Heart right ventricle (tissue), 16 donors: ENCODE measurements at places on chromosomes 2 and 18. TPM values are rescaled to one million over a fixed set of nuclear protein-coding genes. Genes with fewer than 3 reads are reported as not detected.

- no peaks in the 10 kb centered on the region for H3K27me3 ChIP-seq
- H3K4me1 ChIP-seq, result no peaks in the 10 kb centered on the region
- DNase-seq, result no peak
- H3K4me3 ChIP-seq, result no peak overlapping the region
These were observed 18.5 kb downstream of the TMEM177 start for GRCh38 chr2:119697290-119698020.

GRCh38 chr2:731711-732110, 54.5 kb upstream of the TMEM18 start:
- H3K27ac ChIP-seq, result no peak overlapping the region
- no peaks in the 10 kb centered on the region for H3K36me3 ChIP-seq
- no peaks in the 10 kb centered on the region for H3K4me1 ChIP-seq
- H3K27me3 ChIP-seq, result no peaks in the 10 kb centered on the region
- H3K4me3 ChIP-seq, result no peak overlapping the region

- no peak overlapping the region for H3K4me3 ChIP-seq
- H3K36me3 ChIP-seq, result no peaks in the 10 kb centered on the region
- no peak for DNase-seq
- no peak overlapping the region for H3K27ac ChIP-seq
These were observed 292.6 kb downstream of the TGIF1 start for GRCh38 chr18:3742541-3742940.

DNA sequence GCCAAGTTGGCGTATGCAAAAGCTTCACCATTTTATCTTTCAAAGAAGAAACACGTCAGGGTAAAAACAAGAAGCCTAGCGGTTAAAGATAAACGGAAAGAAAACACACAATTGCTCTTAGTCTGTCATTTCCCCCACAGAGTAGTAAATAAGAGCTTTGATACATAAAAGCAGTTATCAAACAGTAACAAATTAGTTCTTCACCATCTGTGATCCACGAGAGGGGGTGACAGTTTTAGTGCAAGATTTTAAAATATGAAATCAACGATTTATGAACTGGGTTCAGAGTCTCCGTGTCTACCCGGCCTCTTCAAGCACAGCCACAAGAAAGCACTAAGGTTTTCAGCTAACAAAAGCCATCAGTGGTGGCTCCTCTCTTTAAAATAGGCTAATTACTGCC, 703.9 kb upstream of the ID2 start:
- H3K4me3 ChIP-seq, result no peak overlapping the region
- no peaks in the 10 kb centered on the region for H3K27me3 ChIP-seq
- H3K27ac ChIP-seq, result no peak overlapping the region
- H3K36me3 ChIP-seq, result no peaks in the 10 kb centered on the region
- no peak for DNase-seq
- no peaks in the 10 kb centered on the region for H3K4me1 ChIP-seq

GRCh38 chr18:74184875-74185274, 36.6 kb downstream of the TIMM21 start:
- peaks cover 33% of the 10 kb centered on the region for H3K27me3 ChIP-seq
- H3K4me1 ChIP-seq, result no peaks in the 10 kb centered on the region
- no peaks in the 10 kb centered on the region for H3K36me3 ChIP-seq
- no peak overlapping the region for H3K4me3 ChIP-seq

DNA sequence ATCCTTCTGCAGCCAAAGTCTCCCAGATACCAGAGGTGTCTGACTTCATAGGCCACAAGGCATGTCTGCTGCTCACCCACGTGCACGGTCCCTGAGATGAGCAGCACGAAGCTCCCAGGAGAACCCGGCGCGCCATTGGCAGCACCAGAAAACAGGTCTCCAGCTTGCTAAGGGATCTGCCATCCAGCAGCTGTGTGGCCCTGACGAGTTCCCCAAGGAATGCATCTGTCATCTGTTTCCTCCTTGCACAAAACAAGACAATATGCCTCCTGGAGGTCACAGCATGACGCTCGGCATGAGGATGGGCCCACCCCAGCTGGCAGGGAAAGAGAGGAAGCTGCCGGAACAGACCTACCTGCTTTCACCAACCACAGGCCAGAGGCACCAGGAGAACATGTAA, 29.2 kb downstream of the HS6ST1 start:
- no peak overlapping the region for H3K4me3 ChIP-seq
- H3K36me3 ChIP-seq, result no peaks in the 10 kb centered on the region
- peaks cover 32% of the 10 kb centered on the region for H3K4me1 ChIP-seq
- no peak overlapping the region for H3K27ac ChIP-seq
- H3K27me3 ChIP-seq, result no peaks in the 10 kb centered on the region

- H3K4me3 ChIP-seq, result no peak overlapping the region
- no peak overlapping the region for H3K27ac ChIP-seq
- no peaks in the 10 kb centered on the region for H3K4me1 ChIP-seq
- H3K36me3 ChIP-seq, result no peaks in the 10 kb centered on the region
- no peak for DNase-seq
- no peaks in the 10 kb centered on the region for H3K27me3 ChIP-seq
These were observed 83.9 kb upstream of the ODC1 start for GRCh38 chr2:10531874-10532637.

GRCh38 chr18:48932822-48933510, 17.8 kb downstream of the SMAD7 start:
- peaks cover 94% of the 10 kb centered on the region for H3K4me1 ChIP-seq
- no peak for DNase-seq
- peak overlapping the region; percentile 85 for H3K27ac ChIP-seq
- no peak overlapping the region for H3K4me3 ChIP-seq
- H3K36me3 ChIP-seq, result peaks cover 19% of the 10 kb centered on the region

GRCh38 chr2:195318440-195319111, 338.4 kb upstream of the SLC39A10 start:
- no peaks in the 10 kb centered on the region for H3K27me3 ChIP-seq
- no peaks in the 10 kb centered on the region for H3K36me3 ChIP-seq
- H3K27ac ChIP-seq, result no peak overlapping the region
- DNase-seq, result peak; percentile 6
- no peak overlapping the region for H3K4me3 ChIP-seq
- no peaks in the 10 kb centered on the region for H3K4me1 ChIP-seq

- no peak for DNase-seq
- no peaks in the 10 kb centered on the region for H3K4me1 ChIP-seq
- no peak overlapping the region for H3K4me3 ChIP-seq
- no peaks in the 10 kb centered on the region for H3K27me3 ChIP-seq
- H3K27ac ChIP-seq, result no peak overlapping the region
These were observed 80.7 kb downstream of the ACSL3 start for GRCh38 chr2:222941510-222942032.

- no peak overlapping the region for H3K4me3 ChIP-seq
- H3K27ac ChIP-seq, result no peak overlapping the region
- no peaks in the 10 kb centered on the region for H3K36me3 ChIP-seq
These were observed 6.4 kb downstream of the ADCYAP1 start for GRCh38 chr18:911025-911424.

GRCh38 chr2:105007367-105007766, 30.5 kb upstream of the MRPS9 start:
- H3K27me3 ChIP-seq, result no peaks in the 10 kb centered on the region
- H3K4me3 ChIP-seq, result no peak overlapping the region
- no peak overlapping the region for H3K27ac ChIP-seq

DNA sequence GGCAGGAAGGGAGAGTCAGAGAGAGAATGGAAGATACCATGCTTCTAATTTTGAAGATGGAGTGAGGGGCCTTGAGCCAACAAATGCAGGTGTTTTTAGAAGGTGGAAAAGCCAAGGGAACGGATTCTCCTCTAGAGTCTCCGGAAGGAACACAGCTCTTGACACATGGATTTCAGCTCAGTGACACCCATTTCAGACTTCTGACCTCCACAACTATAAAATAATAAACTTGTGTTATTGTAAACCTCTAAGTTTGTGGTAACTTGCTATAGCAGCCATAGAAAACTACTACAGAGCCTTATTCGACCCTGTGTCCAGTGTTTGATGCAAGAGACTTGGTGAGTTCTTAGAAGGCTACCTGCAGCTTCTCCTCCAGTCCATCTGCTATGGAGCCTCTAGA, 7.8 kb downstream of the IL1F10 start:
- no peak for DNase-seq
- no peaks in the 10 kb centered on the region for H3K27me3 ChIP-seq
- no peak overlapping the region for H3K27ac ChIP-seq
- peaks cover 9% of the 10 kb centered on the region for H3K4me1 ChIP-seq

- H3K27me3 ChIP-seq, result no peaks in the 10 kb centered on the region
- no peaks in the 10 kb centered on the region for H3K4me1 ChIP-seq
- no peak overlapping the region for H3K27ac ChIP-seq
These were observed 29.9 kb upstream of the SELENOI start for GRCh38 chr2:26316041-26316440.

- H3K4me3 ChIP-seq, result no peak overlapping the region
- H3K27ac ChIP-seq, result no peak overlapping the region
- no peak for DNase-seq
- H3K4me1 ChIP-seq, result no peaks in the 10 kb centered on the region
- H3K27me3 ChIP-seq, result no peaks in the 10 kb centered on the region
- no peaks in the 10 kb centered on the region for H3K36me3 ChIP-seq
These were observed 63.0 kb upstream of the GALNT13 start for GRCh38 chr2:153808679-153809078.

DNA sequence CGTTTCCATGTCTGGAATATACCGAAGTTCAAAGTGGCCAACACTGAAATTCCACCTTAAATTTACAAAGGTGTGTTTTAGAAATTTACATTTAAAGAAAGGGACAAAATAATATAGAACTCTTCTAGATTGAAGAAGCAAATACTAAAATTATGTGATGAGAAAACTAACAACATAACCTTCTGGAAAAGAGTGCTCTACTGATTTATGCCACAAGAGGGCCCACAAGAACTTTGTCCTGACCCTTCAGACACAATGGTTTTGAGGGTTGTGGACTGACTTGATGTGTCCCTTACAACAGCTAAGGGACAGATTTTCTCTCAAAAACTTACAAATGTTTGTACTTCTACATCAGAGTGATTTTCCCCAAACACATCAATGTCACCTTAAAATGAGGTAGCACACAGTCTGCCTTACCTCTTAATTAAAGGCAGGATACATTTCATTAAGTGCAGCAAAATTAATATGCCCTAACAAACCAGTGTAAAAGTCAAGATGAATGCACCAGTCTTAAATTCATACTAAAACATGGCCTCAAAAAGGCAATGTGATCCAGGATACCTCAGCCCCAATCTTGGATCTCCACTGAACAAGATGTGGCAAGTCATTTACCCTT, 36.2 kb downstream of the EIF2AK3 start:
- H3K4me3 ChIP-seq, result no peak overlapping the region
- H3K36me3 ChIP-seq, result no peaks in the 10 kb centered on the region
- H3K27me3 ChIP-seq, result no peaks in the 10 kb centered on the region
- no peaks in the 10 kb centered on the region for H3K4me1 ChIP-seq

- no peak overlapping the region for H3K27ac ChIP-seq
- peaks cover 14% of the 10 kb centered on the region for H3K4me1 ChIP-seq
- peaks cover 23% of the 10 kb centered on the region for H3K36me3 ChIP-seq
- DNase-seq, result peak; percentile 27
These were observed 15.7 kb downstream of the FAM98A start for GRCh38 chr2:33583194-33583938.

- H3K27ac ChIP-seq, result no peak overlapping the region
- peaks cover 32% of the 10 kb centered on the region for H3K27me3 ChIP-seq
- H3K4me3 ChIP-seq, result no peak overlapping the region
- no peaks in the 10 kb centered on the region for H3K4me1 ChIP-seq
- H3K36me3 ChIP-seq, result no peaks in the 10 kb centered on the region
These were observed 6.7 kb upstream of the SDC1 start for GRCh38 chr2:20231598-20232026.

DNA sequence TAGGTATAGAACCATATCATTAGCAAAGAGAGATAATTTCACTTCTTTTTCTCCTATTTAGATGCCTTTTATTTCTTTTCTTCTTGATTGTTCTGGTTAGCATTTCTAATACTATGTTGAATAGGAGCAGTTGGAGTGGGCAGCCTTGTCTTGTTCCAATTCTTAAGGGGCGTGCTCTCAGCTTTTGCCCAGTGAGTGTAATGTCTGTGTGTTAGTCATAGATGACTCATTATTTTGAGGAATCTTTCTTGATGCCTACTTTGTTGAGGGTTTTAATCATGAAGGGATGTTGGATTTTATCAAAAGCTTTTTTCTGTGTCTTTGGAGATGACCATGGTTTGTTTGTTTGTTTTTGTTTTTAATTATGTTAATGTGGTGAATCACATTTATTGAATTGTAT, 1453.1 kb upstream of the SLC39A10 start:
- no peaks in the 10 kb centered on the region for H3K4me1 ChIP-seq
- no peaks in the 10 kb centered on the region for H3K36me3 ChIP-seq
- no peak overlapping the region for H3K4me3 ChIP-seq

DNA sequence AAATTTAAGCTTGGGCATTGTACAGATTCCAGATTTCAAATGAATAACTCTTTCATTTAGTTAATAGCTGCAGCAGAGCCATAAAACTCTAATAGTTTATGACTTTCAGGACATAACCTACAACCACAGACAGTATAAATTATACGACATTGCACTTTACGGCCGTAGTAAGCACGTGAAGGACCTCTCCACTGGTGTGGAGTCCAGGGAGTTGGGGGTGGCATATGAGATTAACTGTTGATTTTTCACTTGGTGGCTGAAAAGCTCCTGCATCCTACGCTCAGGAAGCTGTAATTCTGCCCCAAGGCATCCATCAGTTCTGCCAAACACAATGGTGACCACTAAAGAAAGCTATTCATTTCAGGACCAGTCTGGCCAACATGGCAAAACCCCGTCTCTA, 376.2 kb downstream of the SOX11 start:
- no peak overlapping the region for H3K4me3 ChIP-seq
- no peaks in the 10 kb centered on the region for H3K36me3 ChIP-seq
- H3K27ac ChIP-seq, result no peak overlapping the region
- no peaks in the 10 kb centered on the region for H3K4me1 ChIP-seq

GRCh38 chr2:12543978-12544558, 172.7 kb upstream of the TRIB2 start:
- H3K27me3 ChIP-seq, result no peaks in the 10 kb centered on the region
- no peaks in the 10 kb centered on the region for H3K36me3 ChIP-seq
- DNase-seq, result no peak
- H3K4me1 ChIP-seq, result peaks cover 19% of the 10 kb centered on the region
- H3K4me3 ChIP-seq, result no peak overlapping the region

DNA sequence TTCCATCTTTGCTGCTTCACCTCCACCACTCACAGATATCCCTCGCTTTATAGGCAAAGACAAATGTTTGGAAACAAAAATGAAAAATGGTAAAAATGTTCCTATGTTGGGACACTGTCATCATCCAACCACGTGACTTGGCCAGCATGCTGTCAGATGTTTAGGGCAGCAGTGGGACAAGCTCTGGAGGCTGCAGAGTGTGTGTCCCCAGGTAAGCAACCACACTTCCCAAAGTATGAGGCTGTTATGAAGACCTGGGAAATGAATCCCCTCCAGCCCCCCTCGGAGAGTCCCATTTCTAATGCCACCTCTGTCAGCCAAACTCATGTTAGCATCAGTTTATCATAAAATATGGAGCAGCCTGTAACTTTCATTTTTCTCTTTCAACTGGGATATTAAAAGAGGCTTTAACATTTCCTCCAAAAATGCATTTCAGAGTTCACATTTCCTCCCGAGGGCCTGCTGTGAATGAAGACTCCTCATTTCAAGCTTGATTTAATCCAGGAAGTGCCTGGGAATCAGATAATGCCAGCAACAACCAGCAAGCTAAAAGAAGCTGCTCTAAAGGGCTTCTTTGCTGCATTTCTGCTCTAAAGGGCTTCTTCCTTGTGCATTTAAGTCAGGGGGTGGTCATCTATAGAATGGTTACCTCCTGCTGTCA, 66.2 kb downstream of the APOB start:
- no peak overlapping the region for H3K4me3 ChIP-seq
- no peak for DNase-seq
- no peaks in the 10 kb centered on the region for H3K36me3 ChIP-seq
- H3K27me3 ChIP-seq, result no peaks in the 10 kb centered on the region
- no peaks in the 10 kb centered on the region for H3K4me1 ChIP-seq
- H3K27ac ChIP-seq, result no peak overlapping the region

Gene PRKCE
- total RNA-seq, result 17.1 TPM

Gene G6PC2
- total RNA-seq, result not detected

Gene NETO1
- not detected for total RNA-seq

Gene ZNF396
- total RNA-seq, result 0.48 TPM

Gene LCLAT1
- 44.5 TPM for total RNA-seq

Gene ARHGAP28
- total RNA-seq, result 3.7 TPM

Gene HJURP
- not detected for total RNA-seq

Gene PSMD1
- total RNA-seq, result 89.8 TPM

Gene GALNT3
- total RNA-seq, result 0.56 TPM
